Naive thymus-derived CD8-positive, alpha-beta T cell (primary cell): ENCODE measurements at places on chromosomes 7 and 10.

DNA sequence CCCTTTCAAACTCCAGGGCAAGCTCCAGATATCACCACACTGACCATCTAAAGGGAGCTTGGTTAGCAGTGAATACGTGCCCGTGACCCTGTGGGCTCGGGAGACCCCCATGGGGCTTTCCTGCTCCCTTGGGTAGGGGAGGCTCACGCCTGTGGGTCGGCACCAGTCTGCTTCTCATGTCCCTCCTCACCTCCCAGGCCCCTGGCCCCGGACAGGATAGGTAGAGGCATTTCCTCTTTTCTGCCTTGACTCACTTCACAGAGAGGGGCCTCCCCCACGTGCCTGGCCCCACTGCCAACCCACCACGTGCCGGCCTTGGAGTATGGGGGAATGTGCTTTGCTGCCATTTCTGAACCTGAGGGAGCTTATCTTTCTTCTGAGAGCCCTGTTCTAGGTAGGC, 131.3 kb upstream of the FAM20C start:
- no peak for DNase-seq

DNA sequence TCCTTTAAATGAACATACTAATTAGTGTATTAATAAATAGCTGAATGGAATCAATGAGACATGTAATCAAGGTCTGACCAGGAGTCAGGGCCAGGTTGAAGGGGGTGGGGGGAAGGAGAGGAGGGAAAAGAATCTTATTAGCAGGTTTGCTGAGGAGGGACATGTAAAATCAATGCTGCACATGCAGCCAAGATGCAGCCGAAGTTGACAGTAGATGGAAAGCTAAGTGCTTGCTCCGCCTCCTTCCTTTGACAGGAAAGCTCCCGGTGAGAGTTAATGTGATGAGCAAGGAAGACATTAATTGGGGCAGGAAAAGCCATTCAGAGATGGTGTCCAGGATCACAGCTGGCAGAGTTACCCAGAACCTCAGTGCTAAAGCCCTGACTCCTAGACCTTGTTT, 24.4 kb downstream of the PLXNA4 start:
- no peak for DNase-seq

GRCh38 chr7:50317221-50317678, 12.7 kb downstream of the IKZF1 start:
- DNase-seq = peak; percentile 57

DNA sequence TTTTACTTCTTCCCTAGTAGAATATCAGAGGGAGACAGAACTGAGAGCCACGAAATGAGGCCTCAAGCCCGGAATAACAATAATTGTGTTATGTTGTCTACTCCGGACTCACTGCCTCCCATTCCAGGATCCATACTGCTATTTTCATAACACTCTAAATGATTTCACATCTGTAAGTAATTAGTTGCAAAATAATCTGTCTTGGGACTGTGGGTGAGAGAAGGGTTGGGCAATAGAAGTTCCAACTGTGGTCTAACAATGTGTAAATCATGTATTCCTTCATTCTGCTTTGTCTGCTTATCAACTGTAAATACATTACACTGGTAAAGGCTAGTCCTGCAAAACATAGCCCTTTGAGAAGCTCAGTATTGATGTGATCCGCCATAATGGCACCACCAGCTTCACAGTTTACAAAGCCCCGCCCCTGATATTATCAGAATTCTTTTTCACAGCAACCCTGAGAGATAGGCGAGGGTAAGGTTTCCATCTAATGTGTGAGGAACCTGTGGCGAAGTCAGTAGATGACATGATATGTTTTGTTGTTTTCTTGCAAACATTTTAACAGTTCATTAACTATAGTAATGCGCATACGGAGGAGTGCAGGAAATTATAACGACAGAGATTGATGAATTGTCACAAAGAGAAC, 265.7 kb upstream of the BMPER start:
- no peak for DNase-seq

DNA sequence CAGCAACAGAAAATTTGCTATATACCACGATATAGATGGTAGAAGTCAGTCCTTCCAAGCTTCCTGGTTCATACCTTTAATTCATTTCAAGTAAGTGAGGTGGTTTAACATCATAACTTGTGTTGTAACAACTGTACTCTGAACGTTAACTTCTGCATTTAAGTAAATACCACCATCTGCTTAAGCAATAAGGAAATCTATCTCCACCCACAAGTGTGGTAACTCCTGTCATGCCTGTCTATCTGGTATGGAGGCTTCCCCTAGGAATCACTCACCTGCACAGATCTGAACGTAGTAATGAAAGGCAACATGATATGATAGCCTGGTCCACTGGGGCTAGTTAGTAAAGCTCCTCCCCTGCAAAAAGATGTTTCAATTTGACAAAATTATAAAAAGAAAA, 2.3 kb downstream of the ERLIN1 start:
- no peak for DNase-seq

- no peak for DNase-seq
Measured at GRCh38 chr7:130444234-130444633, 3.4 kb upstream of the CEP41 start.

DNA sequence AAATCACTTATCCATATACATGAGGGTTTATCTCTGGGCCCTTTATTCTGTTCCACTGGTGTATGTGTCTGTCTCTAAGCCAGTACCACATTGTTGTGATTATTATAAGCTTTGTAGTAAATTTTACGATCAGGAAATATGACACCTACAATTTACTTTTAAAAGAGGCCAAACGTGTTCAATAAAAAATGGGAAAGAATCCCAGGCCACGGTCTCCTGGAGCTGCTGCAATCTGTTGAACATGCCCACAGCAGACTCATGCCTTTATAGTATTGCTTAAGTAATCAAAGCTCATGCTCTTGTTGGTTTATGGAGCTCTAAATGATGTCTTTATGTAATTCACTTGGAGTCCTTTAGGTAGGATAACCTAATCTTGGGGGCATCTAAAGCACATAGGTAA, 273.0 kb downstream of the ZMYND11 start:
- DNase-seq = no peak

GRCh38 chr7:106279425-106280197, 5.2 kb downstream of the NAMPT start:
- no peak for DNase-seq

- no peak for DNase-seq
Measured at GRCh38 chr7:26657686-26658388, 206.6 kb downstream of the SKAP2 start.

DNA sequence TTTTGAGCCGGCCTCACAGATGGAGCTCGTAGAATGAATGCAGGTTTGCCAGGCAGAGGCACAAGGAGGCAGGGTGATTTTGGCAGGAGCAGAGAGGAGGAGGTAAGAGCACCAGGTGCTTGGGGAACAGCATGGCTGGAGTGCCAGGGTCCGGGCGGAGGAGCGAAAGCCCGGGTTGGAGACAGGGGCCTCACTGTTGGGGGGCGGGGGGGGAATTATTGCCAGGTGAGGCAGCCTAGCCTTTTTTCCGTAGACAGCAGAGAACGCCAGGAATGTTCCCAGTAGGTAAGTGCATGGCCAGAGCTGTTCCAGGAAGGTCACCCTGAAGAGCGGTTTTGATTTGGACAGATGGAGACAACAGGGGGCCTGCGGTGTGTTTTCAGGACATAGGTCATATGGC, 9.5 kb downstream of the SRRM3 start:
- no peak for DNase-seq

GRCh38 chr10:49187044-49187484, 1.1 kb downstream of the TMEM273 start:
- no peak for DNase-seq

DNA sequence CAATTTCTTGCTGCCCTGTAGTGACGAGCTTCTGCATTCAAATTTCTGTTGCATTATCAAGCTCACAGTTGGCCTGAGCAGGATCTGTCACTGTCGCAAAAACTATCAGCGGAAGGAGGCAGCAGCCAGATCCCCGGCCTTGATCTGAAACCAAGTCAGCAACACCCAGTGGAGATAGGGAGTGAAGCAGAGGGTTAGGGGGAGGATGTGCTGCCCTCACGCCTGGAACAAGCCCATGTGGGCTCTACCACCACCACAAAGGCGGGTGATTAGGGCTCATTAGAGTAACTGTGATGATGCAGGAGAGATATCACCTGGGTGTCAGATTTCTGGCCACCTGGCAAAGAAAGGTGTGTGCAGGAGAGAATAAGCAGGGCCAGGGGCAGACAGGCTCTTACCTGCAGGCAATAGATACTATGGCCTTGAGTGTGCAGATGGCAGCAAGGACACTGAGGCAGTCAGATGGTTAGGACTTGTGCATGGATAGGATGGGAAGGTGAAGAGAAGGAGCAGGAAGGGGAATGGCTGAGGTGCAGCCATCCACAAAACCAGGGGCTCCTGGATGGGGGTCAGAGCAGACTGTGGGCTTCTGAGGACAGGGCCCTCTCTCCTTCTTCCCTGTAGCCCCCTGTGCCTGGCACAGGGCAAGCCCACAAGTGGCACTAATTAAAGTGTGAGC, 417.3 kb downstream of the RPS24 start:
- no peak for DNase-seq

- no peak for DNase-seq
Measured at GRCh38 chr7:28144266-28144665, 36.3 kb downstream of the JAZF1 start.

DNA sequence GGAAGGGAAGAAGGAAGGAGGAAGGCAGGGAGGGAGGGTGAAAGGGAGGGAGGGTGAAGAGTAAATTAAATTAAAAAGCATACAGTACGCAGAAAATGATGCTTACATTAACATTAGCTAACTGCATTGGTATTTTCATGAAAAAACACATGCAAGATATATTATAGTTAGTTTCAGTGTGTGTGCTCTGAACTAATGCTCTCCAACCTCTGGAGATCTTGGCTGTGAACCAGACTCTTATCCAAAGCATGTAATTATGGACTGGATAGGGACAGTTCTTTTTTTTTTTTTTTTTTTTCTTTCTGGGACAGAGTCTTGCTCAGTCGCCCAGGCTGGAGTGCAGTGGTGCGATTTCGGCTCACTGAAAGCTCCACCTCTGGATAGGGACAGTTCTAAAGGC, 357.0 kb downstream of the FRMD4A start:
- no peak for DNase-seq

- DNase-seq = no peak
Measured at GRCh38 chr10:113402602-113403001, 150.3 kb upstream of the HABP2 start.

DNA sequence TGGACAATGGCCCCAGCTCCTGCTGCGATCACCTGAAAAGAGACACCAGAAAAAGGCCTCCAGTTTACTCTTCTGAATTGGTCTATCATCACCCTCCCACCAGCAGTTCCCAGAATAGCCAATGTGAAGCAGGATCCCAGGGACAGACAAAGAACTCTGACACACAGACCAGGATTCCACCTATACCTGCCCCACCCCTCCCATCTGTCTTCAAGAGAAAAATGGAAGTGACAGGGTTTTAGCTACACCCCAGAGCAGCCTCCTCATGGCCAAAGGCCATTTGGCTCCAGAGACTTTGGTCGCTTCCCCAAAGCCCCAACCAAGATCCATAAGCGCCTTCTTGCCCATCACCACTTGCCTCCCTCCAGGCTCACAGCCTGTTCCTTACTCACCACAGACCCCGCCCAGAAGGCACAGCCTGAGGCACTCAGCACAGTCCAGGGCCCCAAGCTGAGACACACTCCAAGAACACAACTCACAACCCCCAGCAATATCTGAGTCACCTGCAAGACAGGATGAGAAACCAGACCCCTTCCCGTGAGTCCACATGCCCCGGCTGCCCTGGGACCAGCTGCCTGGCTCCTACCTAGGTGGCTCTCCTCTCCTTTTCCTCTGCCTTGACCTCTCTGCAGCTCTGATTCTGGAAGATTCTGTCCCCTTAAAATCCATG, 6.5 kb downstream of the TMEM176B start:
- no peak for DNase-seq

GRCh38 chr7:152615031-152615741, 60.8 kb downstream of the XRCC2 start:
- DNase-seq = no peak

GRCh38 chr7:4022265-4022664, 659.8 kb upstream of the FOXK1 start:
- DNase-seq = no peak

GRCh38 chr7:136528329-136528728, 340.1 kb upstream of the CHRM2 start:
- no peak for DNase-seq

GRCh38 chr7:109893231-109893630, 1197.7 kb upstream of the LRRN3 start:
- DNase-seq = no peak

- no peak for DNase-seq
Measured at GRCh38 chr7:40015790-40016296, 65.8 kb downstream of the CDK13 start.

DNA sequence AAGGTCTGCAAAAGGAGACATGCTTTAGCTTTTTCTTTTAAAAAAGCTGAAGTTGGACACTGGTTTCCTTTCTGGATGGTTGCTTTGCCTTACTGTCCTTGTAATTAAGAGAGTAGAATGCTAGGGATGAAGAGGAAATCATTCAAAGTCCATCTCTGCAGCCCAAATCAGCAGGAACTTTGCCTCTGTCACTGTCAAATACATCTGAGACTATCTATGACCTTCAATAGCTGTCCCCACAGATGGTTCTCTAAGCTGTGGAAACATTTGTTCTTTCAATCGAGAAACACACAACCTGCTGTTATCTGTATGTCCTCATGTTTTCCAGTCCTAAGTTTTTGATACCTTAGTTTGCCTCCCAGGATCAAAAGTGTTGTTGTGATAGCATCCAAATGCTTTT, 117.5 kb downstream of the SORBS1 start:
- DNase-seq = no peak

GRCh38 chr7:50973814-50974213, 191.1 kb upstream of the GRB10 start:
- DNase-seq = no peak

DNA sequence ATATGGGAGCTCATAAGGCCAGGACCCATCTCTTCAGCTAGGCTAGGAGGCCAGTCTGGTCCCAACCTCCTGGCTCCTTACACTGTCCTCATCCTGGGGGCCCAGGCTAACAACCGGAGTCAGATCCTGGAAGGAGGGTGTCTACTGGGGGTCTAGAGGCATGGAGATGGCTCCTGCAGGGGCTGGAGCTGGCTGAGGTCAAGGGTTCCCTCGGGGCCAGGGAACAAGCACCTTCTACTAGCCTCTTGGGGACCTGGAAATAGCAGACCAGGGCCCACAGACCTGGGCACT, 37.2 kb downstream of the CLRN3 start:
- DNase-seq = no peak

DNA sequence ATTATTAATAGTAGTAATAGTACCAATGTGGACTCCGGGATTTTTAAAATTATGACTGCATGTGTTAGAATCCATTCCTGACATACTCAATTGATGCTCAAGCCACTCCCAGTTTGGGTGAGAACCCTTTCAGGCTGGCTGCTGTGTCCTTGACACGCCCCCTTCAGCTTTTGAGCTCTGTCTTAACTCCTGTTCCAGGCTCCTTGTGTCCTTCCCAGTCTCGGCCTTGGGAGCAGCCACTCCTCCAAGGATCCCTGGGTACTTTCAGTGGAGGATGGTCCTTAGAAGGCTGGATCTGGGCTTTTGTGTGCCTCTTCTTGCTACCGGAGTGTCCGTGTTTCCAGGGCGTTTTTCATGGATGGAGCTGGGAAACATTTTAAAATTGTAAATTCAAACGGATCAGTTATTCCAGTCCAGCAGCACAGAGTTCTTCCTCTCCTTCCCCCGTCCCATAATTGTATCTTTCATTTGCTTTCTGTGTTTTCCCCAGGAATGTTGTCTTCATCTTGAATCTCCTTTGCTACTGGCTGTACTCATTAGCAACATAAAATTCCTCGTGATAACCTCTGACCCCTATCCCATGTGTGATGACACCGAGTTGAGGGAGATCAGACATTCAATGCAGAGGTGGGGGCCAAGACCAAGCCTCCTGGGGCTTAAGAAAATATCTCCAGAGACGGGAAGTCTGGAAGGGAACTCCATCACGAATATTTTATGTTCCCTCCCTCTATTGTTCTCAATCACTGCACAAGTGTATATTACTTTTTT, 40.0 kb upstream of the PFKFB3 start:
- DNase-seq = no peak
